ENCODE measurements at places on chromosomes 5 and 9. TPM values are rescaled to one million over a fixed set of nuclear protein-coding genes. Genes with fewer than 3 reads are reported as not detected.
A peak's percentile ranks its signal among the peaks of the same experiment; 100 is the strongest.

SAXO1 gene
- not detected for total RNA-seq

FCN2 gene
- not detected for total RNA-seq

- DNase-seq: no peak
Observed at GRCh38 chr9:114953959-114954358, 23.6 kb upstream of the TNFSF8 start.

- DNase-seq: no peak
Observed at GRCh38 chr9:110064803-110065202, 143.2 kb downstream of the C9orf152 start.

GRCh38 chr5:166293892-166294291, 1997.6 kb upstream of the WWC1 start:
- no peak for DNase-seq

DNA sequence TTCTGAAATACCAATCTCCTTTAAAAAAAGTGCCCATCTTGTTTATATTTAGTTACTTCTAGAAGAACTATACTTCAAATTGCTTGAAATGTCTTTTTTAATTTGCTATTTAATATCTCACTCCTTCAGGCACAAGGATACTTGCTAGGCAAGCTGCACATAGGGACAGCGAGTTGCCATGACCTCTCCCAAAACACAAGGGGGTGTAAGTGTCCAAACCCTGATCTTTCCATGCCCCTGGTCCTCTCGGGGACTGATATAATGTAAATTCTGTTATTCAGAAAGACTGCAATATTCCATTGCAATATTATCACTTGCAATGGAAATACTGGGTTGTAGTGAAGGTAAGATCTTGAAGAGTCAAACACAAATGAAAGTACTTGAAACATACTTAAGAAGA, 480.4 kb downstream of the CETN3 start:
- DNase-seq: no peak

DNA sequence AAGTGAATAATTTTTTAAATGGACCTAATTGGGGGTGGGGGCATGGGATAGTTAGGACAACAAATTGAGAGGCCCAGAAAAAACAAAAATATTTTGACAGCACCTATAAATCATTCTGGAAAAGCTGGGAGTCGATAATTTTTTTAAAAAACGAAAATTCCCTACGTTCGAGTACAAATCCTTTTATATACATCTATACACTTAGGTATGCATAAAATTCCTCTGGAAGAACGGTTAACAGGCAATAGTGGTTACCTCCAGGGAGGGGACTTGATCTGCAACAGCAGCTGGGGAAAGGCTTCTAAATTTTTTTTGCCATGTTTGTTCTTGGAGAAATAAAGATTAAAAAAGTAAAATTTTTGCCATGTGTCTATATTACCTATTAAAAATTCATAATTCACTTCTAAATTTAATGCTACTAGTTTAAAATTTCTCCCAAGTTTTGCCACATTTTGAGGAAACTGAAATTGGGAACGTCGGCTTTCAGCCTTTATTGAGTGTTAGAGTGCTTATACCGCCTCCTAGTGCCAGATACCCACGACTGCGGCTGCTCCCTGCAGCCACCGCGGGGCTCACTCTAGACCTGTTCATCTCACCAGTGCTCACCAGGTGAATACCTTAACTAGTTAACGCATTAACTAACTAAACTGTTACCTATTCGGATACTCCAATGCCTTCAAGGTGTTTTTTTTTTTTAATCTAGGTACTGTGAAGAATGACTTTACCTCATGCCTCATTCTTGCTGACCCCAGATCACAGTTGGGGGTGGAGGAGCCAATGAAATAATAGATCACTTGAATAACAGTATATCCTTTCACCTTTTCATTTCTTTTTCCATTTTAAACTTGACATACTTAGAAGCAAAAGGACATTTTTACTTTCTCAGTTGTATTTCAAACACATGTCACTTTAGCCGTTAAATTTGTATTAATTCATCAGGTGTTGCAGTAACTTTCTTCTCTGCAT, 1.8 kb upstream of the BHMT start:
- DNase-seq: peak; percentile 44
